ACHN (cell line): ENCODE measurements at places on chromosomes 6 and 20.

DNA sequence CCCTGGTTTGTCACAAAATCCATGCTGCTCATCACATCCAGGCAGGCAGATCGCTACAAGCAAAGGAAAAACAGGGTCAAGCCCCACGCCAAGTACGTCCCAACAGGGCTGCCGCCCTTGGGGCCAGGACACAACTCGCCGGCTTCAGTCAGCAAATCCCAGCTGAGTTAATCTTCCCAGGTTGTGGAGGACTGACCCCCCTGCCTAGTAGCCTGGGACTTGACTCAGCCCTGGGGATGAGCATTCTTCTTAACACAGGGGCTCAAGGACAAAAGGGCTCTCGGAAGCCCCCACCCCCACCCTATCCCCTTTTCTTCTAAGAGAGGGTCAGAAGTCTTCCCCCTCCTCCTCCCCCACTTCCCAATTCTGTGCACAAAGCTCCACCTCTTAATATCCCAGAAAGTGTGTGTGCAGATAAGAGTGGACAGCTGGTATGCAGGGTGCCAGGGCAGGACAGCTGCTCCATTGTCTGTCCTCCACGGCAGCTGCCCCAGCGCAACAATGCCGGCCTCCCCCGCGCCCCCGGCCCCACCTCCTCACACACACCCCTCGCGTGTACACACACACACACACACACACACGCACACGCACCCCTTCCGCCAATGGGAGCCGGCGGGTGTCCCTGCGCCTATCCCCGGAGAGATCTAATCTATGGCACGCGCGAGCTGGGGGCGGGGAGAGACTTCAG, 4.5 kb downstream of the DLL1 start:
- no peak for DNase-seq

DNA sequence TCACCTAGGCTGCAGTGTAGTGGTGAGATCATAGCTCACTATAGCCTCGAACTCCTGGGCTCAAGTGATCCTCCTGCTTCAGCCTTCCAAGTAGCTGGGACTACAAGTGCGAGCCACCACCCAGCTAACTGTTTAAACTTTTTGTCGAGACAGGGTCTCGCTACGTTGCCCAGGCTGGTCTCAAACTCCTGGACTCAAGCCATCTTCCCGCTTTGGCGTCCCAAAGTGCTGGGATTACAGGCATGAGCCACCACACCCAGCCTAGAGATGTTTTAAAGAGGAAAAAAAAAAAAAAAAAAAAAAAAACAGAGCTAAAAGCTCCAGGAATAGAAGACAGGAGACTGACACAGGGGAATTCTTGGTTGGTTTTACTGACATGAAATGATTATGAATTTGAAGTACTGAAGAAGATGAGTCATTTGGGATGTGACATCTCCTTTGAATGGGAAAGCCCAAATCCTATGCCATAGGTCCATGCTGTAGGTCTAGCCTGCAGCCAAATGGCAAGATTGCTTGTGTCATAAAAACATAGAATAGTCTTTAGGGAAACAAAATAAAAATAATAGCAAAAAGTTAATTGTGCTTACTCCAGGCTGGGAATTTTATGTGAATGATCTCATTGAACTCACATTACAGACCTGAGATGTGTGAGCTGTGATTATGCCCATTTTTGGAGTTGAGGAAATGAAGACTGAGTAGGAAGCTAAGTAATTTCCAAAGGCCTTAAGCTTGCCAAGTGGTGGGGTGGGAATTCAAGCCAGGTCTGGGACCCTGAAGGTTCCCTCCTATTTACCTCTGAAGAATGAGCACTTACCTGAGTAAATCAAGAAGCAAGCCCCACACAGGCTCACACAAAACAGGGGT, 24.3 kb upstream of the NHSL1 start:
- no peak for DNase-seq

- no peak for DNase-seq
Measured at GRCh38 chr20:3116341-3116740, 31.8 kb upstream of the AVP start.

GRCh38 chr20:10662661-10663458, 10.9 kb downstream of the JAG1 start:
- no peak for DNase-seq

DNA sequence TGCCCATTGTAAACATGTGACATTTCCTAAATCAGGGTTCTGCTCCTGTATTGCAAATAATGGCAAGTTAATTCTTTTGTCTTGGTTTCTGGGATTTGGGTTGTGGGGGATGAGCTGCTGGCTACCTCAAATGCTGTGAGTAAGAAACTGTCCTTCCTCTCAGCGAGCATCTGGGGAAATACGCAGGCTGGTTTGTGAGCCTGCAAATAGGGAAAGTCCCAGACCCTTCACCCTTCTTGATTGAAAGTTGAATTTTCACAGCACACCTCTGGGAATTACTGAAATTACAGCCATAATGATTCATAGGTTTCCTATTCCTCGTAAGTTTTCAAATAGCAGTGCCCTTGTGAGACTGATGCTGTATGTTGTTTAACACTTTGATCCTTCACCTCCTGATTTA, 138.1 kb downstream of the TBXT start:
- no peak for DNase-seq

DNA sequence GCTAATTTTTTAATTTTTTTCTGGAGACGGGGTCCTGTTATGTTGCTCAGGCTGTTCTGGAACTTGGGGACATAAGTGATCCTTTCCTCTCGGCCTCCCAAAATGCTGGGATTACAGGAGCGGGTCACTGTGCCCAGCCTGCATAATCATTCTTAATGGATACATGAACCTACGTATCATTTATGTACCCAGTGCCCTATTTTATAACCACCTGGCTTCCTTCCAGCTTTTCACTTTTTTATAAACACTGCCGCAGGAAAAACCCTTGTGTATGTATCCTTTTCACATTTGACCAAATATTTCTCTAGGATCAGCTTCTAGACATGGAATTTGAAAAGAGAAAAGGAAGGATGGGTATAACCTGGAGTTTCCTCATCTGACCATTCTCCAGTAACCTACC, 85.6 kb upstream of the RIN2 start:
- no peak for DNase-seq

DNA sequence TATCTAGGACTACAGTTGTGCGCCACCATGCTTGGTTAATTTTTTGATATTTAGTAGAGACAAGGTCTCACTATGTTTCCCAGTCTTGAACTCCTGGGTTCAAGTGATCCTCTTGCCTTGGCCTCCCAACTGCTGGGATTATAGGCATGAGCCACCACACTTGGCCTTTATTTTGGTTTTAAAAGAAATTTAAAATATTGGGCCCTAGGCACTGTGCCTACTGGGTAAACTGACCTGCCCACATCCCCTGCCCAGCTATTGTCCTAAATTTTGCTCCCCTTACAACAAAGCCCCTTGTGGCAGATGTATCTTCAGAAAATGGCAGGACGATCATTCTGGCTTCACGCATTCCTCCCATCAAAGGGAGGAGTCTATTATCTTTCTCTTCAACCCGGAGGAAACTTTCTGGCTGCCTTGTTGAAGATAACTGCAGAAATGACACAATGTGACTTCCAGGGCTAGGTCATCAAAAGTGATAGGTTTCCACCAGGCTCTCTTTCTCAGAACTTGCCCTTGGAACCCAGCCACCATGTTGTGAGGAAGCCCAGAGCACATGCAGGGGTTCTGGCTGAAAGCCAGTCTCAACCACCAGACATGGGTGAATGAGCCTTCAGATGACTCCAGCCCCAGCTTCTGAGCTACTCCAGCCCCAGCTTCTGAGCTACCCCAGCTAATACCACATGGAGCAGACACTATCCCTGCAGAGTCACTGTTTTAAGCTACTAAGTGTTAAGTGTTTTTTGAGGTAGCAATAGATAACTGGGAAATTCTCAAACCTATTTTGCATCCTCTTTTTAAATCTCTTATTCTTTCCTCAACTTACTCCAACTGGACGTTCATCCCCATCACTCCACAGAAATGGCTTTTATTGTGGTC, 4.6 kb upstream of the GUCA1B start:
- DNase-seq: peak; percentile 93

DNA sequence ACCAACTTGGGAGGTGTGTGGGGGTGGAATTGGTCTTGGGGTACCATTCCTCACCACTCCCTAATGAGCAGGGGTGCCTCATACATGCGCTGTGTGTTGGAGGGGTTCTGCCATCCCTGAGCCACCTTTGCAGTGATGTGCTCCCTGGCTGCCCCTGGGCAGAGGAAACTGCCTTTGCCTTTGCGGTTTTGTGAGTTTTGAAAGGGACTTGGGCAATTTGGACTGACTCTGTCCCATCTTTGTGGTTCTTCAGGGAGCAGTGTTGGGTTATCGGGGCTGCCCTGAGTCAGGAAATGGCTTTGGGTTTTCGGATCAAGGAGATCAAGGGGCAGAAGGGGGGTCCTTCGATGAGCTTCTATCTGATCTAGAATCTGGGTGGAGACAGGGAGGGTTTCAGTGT, 3.9 kb upstream of the PHACTR3 start:
- no peak for DNase-seq

GRCh38 chr6:123940551-123940950, 136.9 kb downstream of the NKAIN2 start:
- no peak for DNase-seq

- DNase-seq: no peak
Measured at GRCh38 chr6:39929733-39930461, 4.4 kb downstream of the MOCS1 start.

DNA sequence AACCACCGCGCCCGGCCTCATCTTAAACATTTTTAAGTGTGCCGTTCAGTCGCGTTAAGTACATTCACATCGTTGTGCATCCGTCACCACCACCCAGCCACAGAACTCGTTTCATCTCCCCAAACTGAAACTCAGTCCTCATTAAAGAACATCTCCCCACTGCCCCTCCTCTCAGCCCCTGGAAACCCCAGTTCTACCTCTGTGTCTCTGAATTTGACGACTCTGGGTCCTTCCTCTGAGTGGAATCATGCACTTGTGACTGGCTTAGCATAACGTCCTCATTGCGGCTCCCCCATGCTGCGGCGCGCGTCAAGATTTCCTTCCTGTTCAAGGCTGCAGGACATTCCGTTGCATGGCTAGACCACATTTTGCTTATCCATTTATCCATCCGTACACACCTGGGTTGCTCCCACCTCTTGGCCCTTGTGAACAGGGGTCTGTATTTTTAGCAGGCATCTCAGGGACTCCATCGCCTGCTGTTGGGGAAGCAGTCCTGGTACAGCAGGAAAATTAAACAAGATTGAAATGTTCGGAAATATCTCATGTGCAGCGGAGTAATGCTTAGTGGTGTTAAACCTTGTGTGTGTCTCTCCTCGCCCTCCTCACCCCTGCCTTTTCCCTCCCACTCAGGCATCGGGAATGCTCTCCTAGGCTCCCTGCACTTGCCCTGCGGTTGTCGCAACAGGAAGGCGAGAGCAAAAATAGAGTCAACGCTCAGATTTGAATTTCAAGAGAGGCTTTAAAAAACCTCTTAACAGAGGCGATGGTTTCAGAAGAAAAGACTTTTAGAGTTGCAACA, 127.9 kb downstream of the PXDC1 start:
- DNase-seq: no peak

GRCh38 chr6:16284472-16284871, 46.1 kb downstream of the GMPR start:
- DNase-seq: no peak

- DNase-seq: no peak
Measured at GRCh38 chr20:33721391-33722140, 1.5 kb upstream of the PXMP4 start.

DNA sequence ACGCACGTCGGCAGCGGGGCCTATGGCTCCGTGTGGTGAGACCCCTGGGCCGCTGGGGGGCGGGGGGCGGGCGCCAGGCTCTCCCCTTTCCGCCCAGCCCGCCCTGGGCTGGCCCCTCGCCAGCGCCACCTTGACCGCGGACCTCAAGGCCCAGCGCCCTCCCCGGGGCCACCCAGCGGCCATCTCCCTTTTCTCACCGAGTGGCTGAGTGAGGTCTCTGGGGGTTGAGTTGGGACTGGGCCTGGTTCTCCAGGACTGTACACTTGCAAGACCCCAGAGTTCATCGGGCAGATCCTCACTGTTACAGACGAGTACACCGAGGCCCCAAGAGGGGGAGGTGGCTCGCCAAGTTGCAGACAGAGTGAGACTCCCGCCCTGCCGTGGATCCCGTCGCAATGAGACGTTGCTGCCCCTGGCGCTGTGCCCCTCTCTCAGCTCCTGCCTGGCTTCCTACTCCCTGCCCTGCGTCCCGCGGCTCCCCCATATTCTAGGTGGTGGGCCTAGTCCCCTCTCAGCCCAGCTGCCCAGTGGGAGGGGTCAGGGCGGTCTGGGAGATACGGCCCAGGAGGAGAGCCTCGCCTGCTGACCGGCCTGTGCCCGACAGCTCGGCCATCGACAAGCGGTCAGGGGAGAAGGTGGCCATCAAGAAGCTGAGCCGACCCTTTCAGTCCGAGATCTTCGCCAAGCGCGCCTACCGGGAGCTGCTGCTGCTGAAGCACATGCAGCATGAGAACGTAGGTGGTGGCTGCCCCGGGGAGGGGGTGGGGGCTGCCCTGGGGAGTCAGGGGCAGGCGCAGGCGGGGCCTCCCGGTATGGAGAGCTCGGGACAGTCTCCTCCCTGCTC, 576 bp downstream of the MAPK13 start:
- DNase-seq: peak; percentile 27

- DNase-seq: no peak
Measured at GRCh38 chr6:108989700-108990099, 104.9 kb downstream of the SESN1 start.

DNA sequence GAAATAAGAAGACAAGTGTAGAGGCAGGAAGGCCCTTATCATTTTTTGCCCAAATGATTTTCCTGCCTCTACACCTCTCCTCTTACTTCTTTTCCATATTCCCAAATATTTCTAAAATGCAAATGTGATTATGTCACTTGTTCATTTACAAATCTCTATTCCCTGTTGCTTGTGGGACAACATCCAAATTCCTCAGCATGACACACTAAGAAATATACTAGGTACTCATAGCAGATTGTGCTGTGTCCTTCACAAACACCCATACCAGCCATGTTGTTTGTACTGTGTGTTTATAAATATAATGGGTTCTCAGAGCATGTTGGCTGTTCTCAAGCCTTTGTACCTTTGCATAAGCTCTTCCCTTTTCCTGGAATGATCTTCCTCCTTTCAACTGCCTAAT, 17.7 kb upstream of the FYN start:
- no peak for DNase-seq

DNA sequence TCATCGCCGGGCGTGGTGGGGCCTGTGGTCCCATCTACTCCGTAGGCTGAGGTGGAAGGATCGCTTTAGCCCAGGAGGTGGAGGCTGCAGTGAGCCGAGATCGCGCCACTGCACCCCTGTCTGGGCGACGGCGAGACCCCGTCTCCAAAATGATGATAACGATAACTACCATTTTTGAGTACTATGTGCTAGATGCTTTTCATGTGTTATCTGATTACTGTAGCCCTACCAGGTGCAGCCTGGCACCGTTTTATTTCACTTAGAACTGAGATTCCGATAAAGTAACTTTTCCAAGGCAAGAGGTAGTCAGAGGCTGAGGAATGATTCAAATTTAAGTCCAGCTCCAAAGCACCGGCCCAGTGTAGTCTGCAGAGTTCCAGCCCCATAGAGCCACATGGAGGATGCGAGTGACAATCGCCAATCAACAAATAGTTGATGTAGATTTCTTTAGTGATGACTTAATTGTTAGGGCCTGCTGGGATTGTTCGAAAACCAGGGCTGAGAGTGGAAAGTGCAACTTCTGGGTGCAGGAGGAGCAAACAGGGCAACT, 727 bp downstream of the ERMARD start:
- peak; percentile 3 for DNase-seq
